ENCODE measurements at places on chromosomes 7 and 10.

GRCh38 chr10:83373671-83374070, 765.6 kb upstream of the GHITM start:
- DNase-seq, result no peak

GRCh38 chr10:121594623-121595350, 3.5 kb downstream of the FGFR2 start:
- no peak for DNase-seq

- no peak for DNase-seq
These were observed 95.8 kb downstream of the SEC61G start for GRCh38 chr7:54663186-54663585.

GRCh38 chr7:29893351-29893965, 87.2 kb downstream of the WIPF3 start:
- no peak for DNase-seq

GRCh38 chr10:17712717-17713471, 39.1 kb upstream of the TMEM236 start:
- no peak for DNase-seq

- no peak for DNase-seq
These were observed 679.3 kb upstream of the IGFBP3 start for GRCh38 chr7:46600340-46600739.

DNA sequence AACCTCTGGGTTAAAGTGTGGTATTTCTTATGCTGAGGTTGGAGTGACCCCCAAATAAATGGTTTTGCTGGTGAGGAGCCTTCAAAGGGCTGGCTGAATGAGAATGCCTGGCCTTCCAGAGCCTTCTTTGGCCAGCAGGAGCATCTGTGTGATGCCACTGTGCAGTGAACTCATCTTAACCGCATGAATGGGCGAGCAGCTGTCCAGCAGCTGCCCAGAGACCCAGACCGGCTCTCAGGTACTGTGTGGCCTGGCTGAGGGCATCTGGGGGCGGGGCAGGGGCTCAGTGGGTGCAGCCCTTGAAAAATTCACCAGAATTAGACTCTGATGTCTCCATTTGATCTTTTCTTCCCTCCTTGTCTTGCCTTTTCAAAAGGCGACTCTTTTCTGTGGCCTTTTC, 59.0 kb downstream of the SYPL1 start:
- DNase-seq, result no peak

DNA sequence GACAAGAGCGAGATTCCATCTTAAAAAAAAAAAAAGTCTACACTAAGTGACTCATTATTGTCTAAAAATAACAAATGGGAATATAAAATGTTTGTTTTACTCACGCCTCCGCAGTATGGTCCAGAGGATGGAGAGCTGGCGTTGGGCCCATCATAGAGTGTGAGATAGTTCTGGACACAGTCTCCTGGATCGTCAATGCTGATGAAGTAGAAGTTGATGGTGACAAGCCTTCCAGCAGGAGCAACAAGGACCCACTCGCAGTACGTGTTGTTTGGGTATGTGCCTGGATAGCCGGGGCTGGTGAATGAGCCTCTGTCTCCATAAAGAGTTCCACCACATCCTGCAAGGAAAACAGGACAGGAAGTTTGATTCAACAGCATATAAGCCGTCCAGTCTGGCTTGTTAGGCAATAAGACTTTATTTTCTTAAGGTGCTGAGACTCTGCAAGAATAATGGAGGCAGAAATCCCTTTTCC, 11.5 kb upstream of the RSU1 start:
- DNase-seq, result no peak

DNA sequence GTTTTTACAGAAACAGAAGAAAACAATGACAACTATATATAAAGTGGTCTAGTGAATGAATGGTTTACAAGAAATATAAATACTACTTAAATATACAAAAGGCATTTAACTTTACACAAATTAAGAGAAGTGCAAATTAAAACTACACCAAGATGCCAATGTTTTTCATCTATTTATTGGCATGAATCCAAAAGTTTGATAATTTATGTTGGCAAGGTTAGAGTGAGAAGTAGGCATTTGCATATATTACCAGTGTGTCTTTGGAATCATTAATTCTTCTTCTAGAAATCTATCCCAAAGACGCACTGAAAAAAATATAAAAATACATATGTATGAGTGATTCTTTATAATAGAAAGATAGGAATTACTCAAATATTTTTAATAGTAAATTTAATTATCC, 457.4 kb downstream of the MDFIC start:
- no peak for DNase-seq

GRCh38 chr10:11684717-11685645, 57.2 kb upstream of the ECHDC3 start:
- DNase-seq, result peak; percentile 53

- no peak for DNase-seq
These were observed 5.6 kb downstream of the IL2RA start for GRCh38 chr10:6056411-6057135.

DNA sequence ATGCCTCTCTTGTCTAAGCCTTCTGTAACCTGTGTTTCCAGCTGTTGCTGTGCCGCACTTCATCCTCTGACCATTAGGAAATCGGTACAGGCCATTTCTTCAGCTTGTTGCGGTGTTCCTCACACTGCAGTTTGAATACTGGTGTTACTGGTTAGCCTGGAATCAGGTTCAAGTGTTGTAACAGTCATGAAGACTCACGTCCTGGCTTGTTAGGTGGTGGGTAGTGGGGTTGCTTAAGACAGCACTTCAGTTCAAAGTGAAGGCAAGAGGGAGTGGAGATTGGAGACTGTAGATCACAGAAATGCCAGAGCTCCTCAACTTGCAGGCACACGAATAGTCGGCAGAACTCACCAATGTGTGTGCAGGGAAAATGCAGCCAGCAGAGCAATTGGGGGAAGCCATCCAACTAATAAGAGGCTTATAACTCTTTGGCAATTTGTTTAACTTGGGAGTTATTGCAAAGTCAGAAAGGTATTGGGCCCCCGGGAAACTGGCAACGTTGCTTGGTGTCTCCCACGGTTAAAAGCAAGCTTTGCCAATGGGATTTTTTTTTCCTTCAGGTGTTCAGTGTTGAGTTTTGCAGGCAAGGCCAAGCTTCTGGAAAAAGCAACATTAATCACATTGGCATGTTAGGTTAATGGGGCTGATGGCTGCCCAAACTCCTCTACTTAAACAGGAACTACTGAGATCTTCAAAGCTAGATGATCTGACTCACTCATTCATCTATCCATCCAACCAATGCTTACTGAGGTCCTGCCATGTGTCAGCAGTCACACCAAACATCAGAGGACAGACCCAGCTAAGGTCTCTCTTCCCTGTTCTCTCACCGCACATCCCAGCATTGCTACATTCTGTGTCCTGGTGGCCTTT, 380.9 kb downstream of the GATA3 start:
- no peak for DNase-seq

- DNase-seq, result no peak
These were observed 83.2 kb downstream of the SLC16A9 start for GRCh38 chr10:59626523-59626869.

DNA sequence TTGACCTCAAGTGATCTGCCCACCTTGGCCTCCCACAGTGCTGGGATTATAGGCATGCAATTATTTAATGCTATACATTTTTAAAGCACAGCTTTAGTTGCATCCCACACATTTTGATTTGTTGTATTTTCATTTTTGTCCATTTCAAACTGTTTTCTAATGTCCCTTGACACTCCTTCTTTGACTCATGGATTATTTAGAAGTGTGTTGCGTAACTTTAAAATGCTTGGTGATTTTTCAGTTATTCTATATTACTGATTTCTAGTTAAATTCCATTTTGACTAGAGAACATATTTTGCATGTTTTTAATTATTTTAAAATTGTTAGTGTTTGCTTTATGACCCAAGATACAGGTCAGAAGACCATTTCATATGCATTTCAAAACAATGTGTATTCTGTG, 28.8 kb downstream of the EVX1 start:
- DNase-seq, result no peak

GRCh38 chr10:102322914-102323313, 72.6 kb upstream of the NFKB2 start:
- no peak for DNase-seq

DNA sequence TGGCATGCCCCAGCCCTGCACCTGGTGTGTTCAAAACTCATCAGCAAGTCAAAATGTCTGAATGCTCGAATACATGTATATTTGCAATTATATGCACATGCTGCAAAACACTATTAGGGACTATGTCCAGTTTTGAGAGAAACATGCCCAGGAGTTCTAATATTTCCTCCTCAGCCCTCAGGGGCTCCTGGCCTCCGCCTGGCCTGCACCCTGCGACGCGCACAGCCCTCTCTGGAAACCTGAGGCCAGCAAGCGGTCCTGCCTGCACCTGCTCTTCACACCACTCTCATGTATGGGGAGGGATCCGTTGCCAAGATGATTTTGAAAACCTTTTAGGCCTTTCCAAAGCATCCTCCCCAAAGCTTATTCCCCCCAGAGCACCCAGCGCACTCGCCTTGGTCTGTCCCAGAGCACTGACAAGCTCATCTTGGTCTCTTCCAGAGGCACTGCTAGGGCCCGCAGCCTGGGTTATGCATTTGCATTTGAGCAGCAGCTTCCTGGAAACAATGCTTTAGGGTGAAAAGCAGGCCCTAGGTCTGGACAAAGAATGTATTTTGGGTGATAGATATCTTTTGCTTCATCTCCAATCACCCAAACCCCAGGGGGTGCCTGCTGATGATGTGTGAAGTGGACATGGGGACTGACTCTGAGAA, 22.6 kb upstream of the CNPY1 start:
- DNase-seq, result no peak

GRCh38 chr10:79310911-79311573, 36.2 kb upstream of the PPIF start:
- no peak for DNase-seq

GRCh38 chr10:24209432-24209771, 464 bp downstream of the KIAA1217 start:
- DNase-seq, result peak; percentile 37

GRCh38 chr7:40374575-40374974, 239.8 kb downstream of the SUGCT start:
- DNase-seq, result no peak

- no peak for DNase-seq
These were observed 14.3 kb upstream of the TRIM8 start for GRCh38 chr10:102629661-102630614.

GRCh38 chr7:34900891-34901513, 136.3 kb downstream of the DPY19L1 start:
- DNase-seq, result no peak

DNA sequence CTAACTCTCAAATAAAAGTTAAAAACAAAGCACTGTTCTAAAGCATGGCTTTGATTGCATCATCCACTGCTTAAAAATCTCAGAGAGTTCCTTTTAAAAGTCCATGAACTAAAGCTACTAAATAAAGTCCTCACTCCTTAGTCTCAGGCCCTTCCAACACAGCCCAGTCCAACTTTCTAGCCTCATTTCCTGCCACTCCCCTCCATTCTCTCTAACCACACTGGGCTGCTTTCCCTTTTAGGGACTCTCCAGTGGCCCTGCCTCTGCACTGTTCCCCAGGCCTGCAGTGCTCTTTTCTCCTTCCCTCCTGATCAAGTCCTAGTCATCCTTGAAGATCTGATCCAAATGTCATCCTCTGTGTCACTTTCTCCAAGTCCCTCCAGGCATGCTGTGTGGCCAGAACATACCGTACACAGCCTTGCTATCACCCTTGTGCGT, 56.9 kb upstream of the PPP1R3C start:
- no peak for DNase-seq

- DNase-seq, result no peak
These were observed 48.5 kb upstream of the TMEM106B start for GRCh38 chr7:12162415-12163113.

- DNase-seq, result no peak
These were observed 53.0 kb upstream of the NFKB2 start for GRCh38 chr10:102342458-102342857.

DNA sequence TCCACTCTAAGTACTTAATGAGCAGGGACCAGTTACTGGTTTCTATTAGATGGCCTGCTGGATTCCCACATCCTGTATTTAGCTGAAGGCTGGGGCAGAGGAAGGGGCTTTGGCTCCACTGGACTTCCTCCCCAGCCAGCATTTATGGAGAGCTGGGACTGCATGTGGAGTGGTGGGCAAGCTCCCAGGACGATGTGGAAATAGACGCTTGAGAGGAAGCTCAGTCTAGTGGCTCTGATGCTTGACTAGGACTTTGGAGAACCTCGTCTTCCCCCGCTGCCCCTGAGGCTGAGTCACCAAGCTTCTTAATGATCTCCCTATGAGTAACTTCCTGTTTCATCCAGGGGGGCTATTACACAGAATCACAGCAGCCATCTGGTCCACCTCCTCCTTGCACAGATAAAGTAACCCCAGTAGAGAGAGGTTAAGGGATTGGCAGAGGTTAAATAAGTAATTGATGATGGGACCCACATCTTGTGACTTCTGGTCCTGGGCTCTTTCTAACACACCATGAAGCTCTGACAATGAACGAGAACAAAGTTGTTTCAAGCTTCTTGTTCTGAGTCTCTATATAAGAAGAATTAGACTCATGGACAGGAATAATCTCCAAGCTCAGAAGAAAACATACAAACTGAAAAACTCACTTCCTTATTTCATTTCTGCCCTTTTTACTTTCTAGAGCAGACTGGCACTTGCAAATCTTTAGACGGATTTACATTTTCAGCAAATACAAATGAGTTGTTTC, 126.2 kb downstream of the PRPF18 start:
- DNase-seq, result peak; percentile 4

- DNase-seq, result no peak
These were observed 209.2 kb upstream of the SHH start for GRCh38 chr7:156021471-156021870.

- no peak for DNase-seq
These were observed 105.5 kb downstream of the WNT2 start for GRCh38 chr7:117217106-117218035.

- no peak for DNase-seq
These were observed 17.8 kb upstream of the SLC16A12 start for GRCh38 chr10:89553064-89553734.

GRCh38 chr10:80580638-80581468, 43.2 kb downstream of the SH2D4B start:
- no peak for DNase-seq

DNA sequence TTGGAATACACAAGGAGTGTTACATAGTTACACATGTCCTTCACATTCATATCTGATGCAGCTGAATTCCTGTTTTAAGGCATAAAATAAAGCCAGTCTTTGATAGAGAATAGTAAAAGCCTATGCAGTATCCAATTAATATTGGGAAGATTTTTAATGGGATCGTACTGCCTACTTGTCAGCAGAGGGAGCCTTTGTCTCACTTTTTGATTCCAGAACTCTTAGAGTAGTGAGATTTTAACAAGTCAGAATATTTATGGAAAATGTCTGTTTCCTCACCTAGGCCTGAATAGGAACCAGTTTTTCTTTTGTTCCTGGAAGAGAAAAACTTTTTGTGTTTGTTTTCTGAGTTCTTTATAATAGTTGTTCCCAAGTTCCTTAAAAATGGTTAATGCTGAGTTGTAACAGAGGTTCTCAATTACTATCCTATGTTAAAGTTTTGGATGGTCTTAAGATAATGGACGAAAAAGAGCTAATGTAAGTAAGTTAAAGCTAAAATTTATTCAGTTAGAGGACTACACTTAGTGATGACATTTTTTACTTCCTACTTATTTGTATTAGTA, 114.0 kb downstream of the BBS9 start:
- no peak for DNase-seq

- no peak for DNase-seq
These were observed 7.0 kb upstream of the ARHGAP12 start for GRCh38 chr10:31935678-31936077.

- no peak for DNase-seq
These were observed 204.4 kb downstream of the DIP2C start for GRCh38 chr10:484925-485661.
